ENCODE measurements at places on chromosomes 5 and 9.

DNA sequence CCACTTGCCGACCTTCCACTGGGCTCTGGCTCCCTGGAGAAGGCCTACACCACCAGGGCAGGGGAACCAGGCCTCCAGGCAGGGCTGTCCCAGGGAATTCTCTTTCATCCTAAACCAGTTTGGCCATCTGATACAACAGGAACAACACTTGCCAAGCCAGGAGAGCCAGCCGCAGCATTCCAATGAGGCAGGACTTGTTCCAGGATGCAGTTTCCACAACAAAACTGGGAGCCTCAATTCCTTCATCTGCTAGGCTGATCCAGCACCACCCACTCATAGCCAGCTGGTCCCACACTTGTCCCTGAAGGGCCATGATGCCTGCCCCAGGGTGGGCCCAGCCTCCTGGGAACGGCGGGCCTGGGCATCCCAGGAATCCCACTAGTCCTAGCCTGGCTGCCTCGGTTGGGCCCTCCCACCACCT, 26.0 kb downstream of the BICD2 start:
- no peak for DNase-seq

- peak; percentile 56 for DNase-seq
These were observed 650.3 kb downstream of the CCDC171 start for GRCh38 chr9:16202914-16203728.

GRCh38 chr5:56686337-56687195, 128.8 kb upstream of the MAP3K1 start:
- DNase-seq, result no peak

- DNase-seq, result no peak
These were observed 852 bp downstream of the ARHGEF37 start for GRCh38 chr5:149581931-149582768.

DNA sequence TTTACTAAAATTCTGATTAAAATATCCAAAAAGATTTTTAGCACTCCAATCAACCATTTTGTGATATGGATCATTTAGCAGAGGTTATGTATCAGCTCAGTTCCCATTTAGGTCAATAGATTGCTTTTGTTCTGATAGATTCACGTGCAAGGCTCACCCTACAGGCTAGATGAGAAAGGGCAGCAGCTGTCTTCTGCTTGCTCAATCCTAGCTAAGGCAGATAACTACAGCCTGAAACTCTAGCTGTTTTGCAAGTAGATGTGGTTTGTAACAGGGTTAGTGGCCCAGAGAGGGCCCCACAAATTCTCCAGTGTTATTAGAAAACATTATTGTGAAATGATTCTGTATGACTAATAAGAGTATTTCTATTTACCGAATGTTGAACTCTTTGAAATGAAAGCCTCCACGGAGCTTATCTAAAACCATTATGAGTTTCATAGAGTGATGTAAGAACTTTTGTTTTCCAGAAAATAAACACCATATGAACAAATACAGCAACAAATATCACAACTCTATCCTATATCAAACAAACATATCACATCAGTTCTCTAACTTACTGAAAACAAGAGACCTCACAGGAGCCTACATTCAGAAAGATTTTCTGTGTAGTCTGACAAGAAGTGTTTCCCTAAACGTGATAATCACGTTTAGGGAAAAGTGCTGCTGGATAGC, 841.9 kb upstream of the ACO1 start:
- no peak for DNase-seq

GRCh38 chr9:96139592-96140295, 162.2 kb downstream of the HSD17B3 start:
- peak; percentile 25 for DNase-seq

GRCh38 chr5:35488055-35488454, 129.6 kb upstream of the SPEF2 start:
- DNase-seq, result no peak

DNA sequence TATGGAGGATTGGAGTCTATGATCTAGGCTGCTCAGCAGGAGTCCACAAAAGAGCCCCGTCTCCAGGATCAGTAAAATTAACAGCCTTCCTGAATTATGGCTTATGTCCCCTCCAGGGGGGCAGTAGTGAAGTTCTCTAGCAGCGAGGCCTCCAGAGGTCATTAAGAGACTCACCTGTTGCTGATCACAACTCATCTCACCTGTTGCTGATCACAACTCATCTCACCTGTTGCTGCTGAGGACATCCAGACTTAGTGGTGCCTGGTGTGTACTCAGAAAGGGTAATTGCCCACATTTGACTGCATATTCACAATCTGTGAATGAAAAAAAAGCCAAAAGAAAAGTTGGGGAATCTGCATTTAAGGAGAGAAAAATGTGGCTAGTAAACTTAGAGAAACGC, 129.5 kb downstream of the SMARCA2 start:
- DNase-seq, result no peak
